ENCODE measurements at places on chromosomes 3 and 15. TPM values are rescaled to one million over a fixed set of nuclear protein-coding genes. Genes with fewer than 3 reads are reported as not detected.

Gene GXYLT2
- total RNA-seq, result 10.9 TPM

Gene RTP1
- not detected for total RNA-seq

Gene LINGO1
- 180 TPM for total RNA-seq

Gene PDHB
- total RNA-seq, result 67.6 TPM

Gene NANOGP8
- total RNA-seq, result 0.86 TPM

Gene LCTL
- not detected for total RNA-seq

Gene CLEC3B
- total RNA-seq, result not detected

Gene XCR1
- not detected for total RNA-seq

Gene TWF2
- total RNA-seq, result 45.5 TPM

Gene HYAL1
- total RNA-seq, result 0.96 TPM

- H3K27ac ChIP-seq, result no peak overlapping the region
- H3K27me3 ChIP-seq, result peaks cover 6% of the 10 kb centered on the region
- no peak overlapping the region for H3K4me3 ChIP-seq
- no peak for DNase-seq
- no peaks in the 10 kb centered on the region for H3K36me3 ChIP-seq
Measured at GRCh38 chr15:101448336-101448735, 41.2 kb downstream of the PCSK6 start.

DNA sequence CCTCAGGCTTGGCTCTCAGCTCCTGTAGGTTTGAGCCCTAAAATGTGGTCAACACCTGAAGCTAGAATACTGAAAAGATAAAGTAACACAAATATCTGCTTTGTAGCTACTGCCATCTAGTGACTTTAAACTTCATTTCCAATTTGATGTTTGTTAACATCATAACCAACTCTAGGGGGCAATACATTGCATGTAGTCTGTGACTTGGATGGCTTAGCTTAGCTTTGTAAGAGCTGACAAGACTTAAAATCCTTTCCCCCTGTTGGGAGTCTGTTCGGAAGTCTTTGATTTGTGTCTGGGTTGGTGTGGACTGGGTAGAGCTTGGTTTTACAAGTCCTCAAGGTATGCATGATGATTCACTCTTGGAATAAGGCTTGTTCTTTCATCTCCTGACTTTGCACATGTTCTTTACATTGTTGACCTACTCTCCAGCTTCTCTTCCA, 51.7 kb downstream of the SCN11A start:
- H3K4me3 ChIP-seq, result no peak overlapping the region
- no peak overlapping the region for H3K27ac ChIP-seq
- no peaks in the 10 kb centered on the region for H3K27me3 ChIP-seq
- no peaks in the 10 kb centered on the region for H3K4me1 ChIP-seq

DNA sequence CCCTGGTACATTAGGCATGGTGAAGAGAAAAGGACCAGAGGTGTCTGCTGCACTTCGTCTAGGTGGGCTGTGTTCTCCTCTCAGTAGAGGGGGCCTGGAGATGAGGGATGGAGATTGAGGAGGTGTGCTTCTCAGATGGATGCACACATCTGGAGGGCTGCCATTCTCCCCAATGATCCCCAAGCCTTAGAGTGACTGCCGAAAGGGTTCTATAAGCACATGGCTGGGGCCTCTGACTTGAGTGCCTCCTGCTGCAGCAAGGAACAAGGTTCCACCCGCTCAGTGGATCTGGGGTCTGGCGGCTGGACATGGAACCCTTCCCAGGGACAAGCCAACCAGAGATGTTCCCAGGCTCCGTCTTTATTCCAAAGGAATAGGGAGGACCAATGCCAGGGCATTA, 66.8 kb downstream of the CPN2 start:
- H3K27ac ChIP-seq, result no peak overlapping the region
- no peaks in the 10 kb centered on the region for H3K4me1 ChIP-seq
- no peaks in the 10 kb centered on the region for H3K36me3 ChIP-seq

- no peak overlapping the region for H3K4me3 ChIP-seq
- no peaks in the 10 kb centered on the region for H3K4me1 ChIP-seq
- H3K36me3 ChIP-seq, result peaks cover 8% of the 10 kb centered on the region
- H3K27me3 ChIP-seq, result no peaks in the 10 kb centered on the region
- no peak for DNase-seq
Measured at GRCh38 chr3:111667621-111668239, 72.6 kb upstream of the ZBED2 start.

GRCh38 chr15:90036806-90037510, 35.8 kb downstream of the ZNF710 start:
- H3K27me3 ChIP-seq, result peaks cover 5% of the 10 kb centered on the region

DNA sequence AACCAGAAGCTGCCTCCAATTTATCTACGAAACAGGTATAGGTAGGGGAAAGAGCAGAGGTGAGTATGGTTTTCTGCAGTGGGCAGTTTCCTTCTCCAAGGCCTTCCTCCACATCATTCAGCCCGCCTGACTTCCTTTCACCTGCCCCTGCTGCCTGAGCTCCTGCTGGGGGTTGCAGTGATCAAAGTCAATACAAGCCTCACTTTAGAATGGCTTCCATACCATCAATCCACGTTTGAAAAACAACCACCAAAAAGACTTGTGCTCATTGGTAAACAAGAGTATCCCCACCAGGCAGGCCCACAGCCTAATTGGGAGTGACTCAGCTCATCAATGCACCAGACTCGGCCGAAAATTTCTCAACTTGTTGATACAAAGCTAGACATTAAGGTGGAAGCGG, 159.9 kb downstream of the MAGI1 start:
- H3K27ac ChIP-seq, result no peak overlapping the region
- no peak for DNase-seq
- no peaks in the 10 kb centered on the region for H3K36me3 ChIP-seq
- H3K4me3 ChIP-seq, result no peak overlapping the region
- H3K4me1 ChIP-seq, result no peaks in the 10 kb centered on the region

GRCh38 chr3:123936400-123936799, 24.6 kb downstream of the CCDC14 start:
- no peak for DNase-seq
- no peaks in the 10 kb centered on the region for H3K27me3 ChIP-seq
- H3K4me1 ChIP-seq, result no peaks in the 10 kb centered on the region
- H3K4me3 ChIP-seq, result no peak overlapping the region
- H3K36me3 ChIP-seq, result no peaks in the 10 kb centered on the region

- DNase-seq, result no peak
- H3K36me3 ChIP-seq, result peaks cover 6% of the 10 kb centered on the region
- no peaks in the 10 kb centered on the region for H3K27me3 ChIP-seq
- H3K4me3 ChIP-seq, result no peak overlapping the region
Measured at GRCh38 chr3:29239376-29239775, 41.5 kb upstream of the RBMS3 start.

DNA sequence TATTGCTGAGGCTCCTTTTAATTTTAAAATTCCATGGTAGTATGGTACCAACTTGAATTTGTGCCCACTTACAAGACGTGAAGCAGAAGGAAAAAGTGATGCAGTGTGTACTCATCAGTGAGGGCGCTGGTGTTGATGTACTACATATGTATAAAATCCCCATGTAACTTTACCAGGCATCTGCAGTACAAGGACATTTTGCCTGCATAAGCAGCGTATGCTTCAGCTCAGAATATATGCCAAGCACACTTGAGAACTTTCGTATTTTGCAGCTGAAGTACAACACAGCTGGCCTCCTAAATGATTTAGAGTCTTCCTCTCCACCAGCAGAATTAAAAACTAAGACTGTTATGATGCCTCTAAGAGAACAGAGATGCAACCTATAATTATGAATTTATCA, 108.9 kb downstream of the RYR3 start:
- H3K4me3 ChIP-seq, result no peak overlapping the region
- H3K27ac ChIP-seq, result no peak overlapping the region
- H3K36me3 ChIP-seq, result no peaks in the 10 kb centered on the region
- H3K27me3 ChIP-seq, result no peaks in the 10 kb centered on the region

GRCh38 chr15:70956201-70956995, 63.8 kb downstream of the LRRC49 start:
- no peaks in the 10 kb centered on the region for H3K4me1 ChIP-seq
- no peak for DNase-seq
- H3K4me3 ChIP-seq, result no peak overlapping the region

DNA sequence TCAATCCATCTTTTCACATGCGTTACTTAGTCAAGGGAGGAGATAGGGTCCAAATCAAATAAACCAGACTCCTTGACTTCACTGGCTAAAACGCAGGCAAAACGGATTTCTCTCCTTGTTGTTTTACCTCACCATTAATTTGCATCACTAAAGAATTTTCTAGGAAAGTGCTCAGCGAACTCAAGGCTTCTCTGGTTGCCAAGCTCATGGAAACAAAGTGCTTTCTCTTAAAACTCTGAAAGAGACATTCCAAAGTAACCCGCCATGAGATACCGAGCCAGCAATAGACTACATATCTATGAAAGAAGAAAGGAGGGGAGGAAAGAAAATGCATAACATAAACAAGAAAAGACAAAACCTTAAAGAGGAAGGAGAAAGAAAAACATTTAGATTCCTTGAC, 211.7 kb upstream of the WNT5A start:
- no peak overlapping the region for H3K27ac ChIP-seq
- H3K4me1 ChIP-seq, result no peaks in the 10 kb centered on the region
- H3K27me3 ChIP-seq, result no peaks in the 10 kb centered on the region
- DNase-seq, result no peak

DNA sequence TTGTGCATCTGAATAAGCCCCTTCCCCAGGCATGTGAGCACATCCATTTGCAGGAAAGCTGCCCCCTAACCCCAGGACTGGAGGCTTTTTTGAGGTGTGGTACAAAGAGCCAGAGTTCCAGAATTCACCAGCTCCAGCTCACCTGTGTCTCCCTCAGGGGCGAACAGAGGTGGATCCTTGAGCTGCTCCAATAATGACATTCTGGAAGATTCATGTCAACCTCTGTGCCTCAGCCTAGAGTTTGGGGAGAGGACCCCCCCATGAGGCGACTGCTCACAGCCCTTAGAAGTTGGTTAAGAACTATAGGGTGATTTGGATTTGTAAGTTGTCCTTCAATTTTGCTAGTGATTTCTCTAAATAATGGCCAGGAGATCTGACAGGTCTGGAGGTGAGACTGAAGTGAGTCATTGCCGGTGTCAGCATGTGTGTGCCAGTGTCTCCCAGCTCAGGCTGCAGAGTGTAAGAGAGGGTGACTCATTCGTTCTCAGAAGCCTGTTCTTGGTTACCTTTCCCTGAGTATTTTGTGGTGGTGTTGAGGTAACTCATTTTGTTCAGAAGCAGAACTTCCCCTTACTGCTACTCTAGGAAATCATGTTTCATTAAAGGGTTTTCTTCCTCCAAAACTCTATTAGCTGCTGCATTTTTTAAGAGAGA, 136.9 kb upstream of the TOPAZ1 start:
- no peaks in the 10 kb centered on the region for H3K4me1 ChIP-seq
- H3K27me3 ChIP-seq, result no peaks in the 10 kb centered on the region
- no peak for DNase-seq
- no peaks in the 10 kb centered on the region for H3K36me3 ChIP-seq

DNA sequence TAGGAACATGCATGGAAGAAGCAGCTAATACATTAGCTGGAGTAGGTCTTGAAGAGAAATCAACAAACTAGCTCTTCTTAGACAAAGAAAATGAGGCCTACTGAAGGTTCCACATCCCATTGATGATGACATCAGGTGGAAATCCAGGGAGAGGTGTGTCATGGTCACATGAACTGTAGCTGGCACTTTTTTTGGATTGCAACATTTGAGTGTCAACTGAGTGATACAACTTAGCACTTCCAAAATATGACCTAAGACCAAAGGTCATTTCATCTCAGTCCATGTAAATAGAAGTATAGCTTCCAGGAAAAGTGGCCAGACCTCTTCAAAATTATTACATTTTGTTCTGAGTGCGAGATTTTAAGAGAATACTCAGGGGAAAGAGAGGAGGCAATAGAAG, 117.2 kb upstream of the MEIS2 start:
- no peaks in the 10 kb centered on the region for H3K4me1 ChIP-seq
- DNase-seq, result no peak
- H3K4me3 ChIP-seq, result no peak overlapping the region

- no peak overlapping the region for H3K4me3 ChIP-seq
- H3K27me3 ChIP-seq, result no peaks in the 10 kb centered on the region
- H3K27ac ChIP-seq, result peak overlapping the region; percentile 71
- peaks cover 12% of the 10 kb centered on the region for H3K4me1 ChIP-seq
Measured at GRCh38 chr3:111173328-111173900, 101.8 kb downstream of the NECTIN3 start.

DNA sequence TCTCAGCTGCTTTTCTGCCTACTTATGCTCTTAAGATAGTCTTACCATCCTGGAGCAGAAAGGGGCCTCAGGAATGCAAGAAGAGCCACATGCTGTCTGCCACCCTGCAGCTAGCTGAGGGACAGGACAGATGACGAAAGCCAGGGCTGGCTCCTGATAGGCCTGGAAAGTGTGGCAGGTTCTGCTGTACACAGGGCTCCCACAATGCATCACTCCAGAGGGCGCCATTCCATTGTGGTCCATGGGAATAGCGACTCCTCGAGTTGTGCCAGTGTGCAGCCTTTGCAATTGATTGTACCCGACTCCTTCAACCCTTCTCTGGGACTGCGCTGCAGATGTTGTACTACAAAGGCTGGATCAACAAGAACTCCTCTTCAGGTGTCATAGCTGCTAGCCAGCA, 11.2 kb downstream of the ACAN start:
- H3K4me1 ChIP-seq, result peaks cover 10% of the 10 kb centered on the region
- H3K27me3 ChIP-seq, result peaks cover 5% of the 10 kb centered on the region
- no peaks in the 10 kb centered on the region for H3K36me3 ChIP-seq
- DNase-seq, result no peak

GRCh38 chr15:63221346-63221745, 31.9 kb downstream of the RAB8B start:
- H3K27ac ChIP-seq, result no peak overlapping the region
- DNase-seq, result no peak
- no peak overlapping the region for H3K4me3 ChIP-seq
- H3K36me3 ChIP-seq, result no peaks in the 10 kb centered on the region
- no peaks in the 10 kb centered on the region for H3K27me3 ChIP-seq

DNA sequence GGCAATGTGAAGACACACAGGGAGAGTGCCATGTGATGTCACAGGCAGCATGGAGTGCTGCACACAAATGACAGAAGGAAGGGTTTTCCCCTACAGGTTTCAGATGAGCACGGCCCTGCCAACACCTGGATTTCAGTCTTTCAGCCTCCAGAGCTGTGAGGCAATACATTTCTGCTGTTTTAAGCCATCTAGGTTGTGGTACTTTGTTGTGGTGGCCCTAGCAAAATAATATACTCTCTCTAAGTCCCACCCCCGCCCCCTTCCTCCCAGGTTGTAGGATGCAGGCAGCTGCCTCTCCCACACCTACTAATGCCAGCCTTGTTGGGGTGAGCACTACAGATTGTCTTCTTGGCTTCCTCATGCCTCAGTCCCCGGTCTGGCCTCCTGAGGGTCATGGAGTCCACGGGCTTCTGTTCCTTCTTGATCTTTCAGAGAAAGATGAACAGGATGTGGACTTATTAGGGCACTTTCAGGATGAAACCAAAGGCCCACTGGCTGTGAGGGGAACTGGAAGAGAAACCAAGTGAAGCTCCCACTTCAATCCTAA, 180.0 kb downstream of the CD47 start:
- DNase-seq, result no peak
- H3K36me3 ChIP-seq, result no peaks in the 10 kb centered on the region
- H3K4me3 ChIP-seq, result no peak overlapping the region
- H3K27me3 ChIP-seq, result no peaks in the 10 kb centered on the region
